ENCODE measurements at places on chromosomes 4 and X. TPM values are rescaled to one million over a fixed set of nuclear protein-coding genes. Genes with fewer than 3 reads are reported as not detected.

PLP1 gene
- not detected for total RNA-seq

DDX3X gene
- total RNA-seq = 303 TPM

SLITRK2 gene
- not detected for total RNA-seq

TEX13D gene
- not detected for total RNA-seq

RTL5 gene
- total RNA-seq = 1.0 TPM

LGI2 gene
- total RNA-seq = not detected

PRR32 gene
- not detected for total RNA-seq

CCNA2 gene
- total RNA-seq = 59.5 TPM

TMEM154 gene
- 18.0 TPM for total RNA-seq

SOWAHD gene
- 0.26 TPM for total RNA-seq

Measured in activated T-helper 17 cell treated with anti-CD3 and anti-CD28 coated beads, Interleukin-2, amount 50 U/mL, for 72 hours (primary cell).